ENCODE measurements at places on chromosomes 1 and 21. TPM values are rescaled to one million over a fixed set of nuclear protein-coding genes. Genes with fewer than 3 reads are reported as not detected.

The KLHL12 gene
- total RNA-seq: 21.6 TPM

The DDR2 gene
- total RNA-seq: 134 TPM

The TFF2 gene
- total RNA-seq: not detected

- DNase-seq: no peak
Measured at GRCh38 chr21:44751186-44751798, 39.9 kb upstream of the TSPEAR start.

GRCh38 chr21:31351438-31351837 is 7.4 kb upstream of the TIAM1 start:
- no peak for DNase-seq

DNA sequence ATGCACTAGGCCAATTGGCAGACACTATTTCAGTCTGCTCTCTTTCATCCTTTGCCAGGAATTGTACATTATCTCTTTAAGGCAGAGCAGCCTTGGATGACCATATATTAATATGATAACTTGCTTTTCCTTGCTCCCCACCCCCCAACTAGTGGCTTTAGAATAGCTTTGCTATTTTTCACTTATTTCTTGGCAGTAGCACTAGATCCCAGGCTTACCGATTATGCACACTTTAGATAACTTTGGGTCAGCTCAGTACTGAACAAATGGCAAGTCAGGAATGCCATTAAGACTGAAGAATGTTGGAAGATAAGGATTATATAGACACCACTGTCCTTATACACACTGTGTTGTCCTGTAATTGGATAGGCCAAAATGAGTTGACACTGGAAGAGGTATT is 146.4 kb downstream of the FGGY start:
- no peak for DNase-seq

Measured in uterus (tissue), 4 donors.